Kidney epithelial cell (primary cell): ENCODE measurements at places on chromosomes 7 and 10.

GRCh38 chr7:100567751-100568175 is 5.9 kb downstream of the SAP25 start:
- no peak for DNase-seq

DNA sequence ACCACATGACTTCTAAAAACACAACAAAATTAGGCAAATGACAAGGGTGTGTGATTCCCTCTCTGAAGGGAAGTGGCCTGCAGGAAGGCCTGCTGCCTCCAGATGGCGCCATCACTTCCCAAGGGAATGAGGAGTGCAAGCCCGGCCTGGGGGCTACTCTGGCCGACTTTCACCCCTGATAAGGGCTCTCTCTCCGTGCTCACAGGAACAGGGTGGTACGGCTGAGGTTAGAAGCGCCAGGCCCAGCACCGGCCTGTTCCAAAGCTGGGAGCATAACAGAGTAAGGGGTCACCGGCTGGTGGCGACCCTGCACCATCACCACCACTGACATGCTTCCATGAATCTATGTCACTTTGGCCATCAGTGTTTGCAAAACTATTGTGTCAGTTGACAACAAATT is 13.1 kb downstream of the RBP3 start:
- DNase-seq, result no peak

DNA sequence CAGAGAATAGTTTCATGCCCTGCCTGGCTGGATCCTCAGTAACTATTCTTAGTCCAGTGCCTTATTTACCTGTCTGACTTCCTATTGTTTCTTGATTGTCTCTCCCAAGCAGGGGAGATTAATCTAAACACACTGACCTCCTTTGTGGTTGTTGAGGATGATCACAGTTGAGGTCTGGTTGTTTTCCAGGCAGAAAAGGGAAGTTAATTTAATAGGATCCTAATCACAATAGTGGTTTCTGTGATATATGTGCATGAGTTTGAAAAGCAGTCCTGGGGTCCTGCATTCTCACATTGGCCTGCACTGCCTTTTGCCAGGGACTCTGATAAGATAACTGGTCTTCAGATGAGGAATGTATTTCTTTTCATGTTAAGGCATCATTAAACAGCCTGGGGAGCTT is 130.1 kb downstream of the SND1 start:
- no peak for DNase-seq

GRCh38 chr10:71998840-71999194 is 34.6 kb downstream of the CHST3 start:
- DNase-seq, result peak; percentile 48

- no peak for DNase-seq
Observed at GRCh38 chr7:151175047-151175792, 7.7 kb upstream of the GBX1 start.

DNA sequence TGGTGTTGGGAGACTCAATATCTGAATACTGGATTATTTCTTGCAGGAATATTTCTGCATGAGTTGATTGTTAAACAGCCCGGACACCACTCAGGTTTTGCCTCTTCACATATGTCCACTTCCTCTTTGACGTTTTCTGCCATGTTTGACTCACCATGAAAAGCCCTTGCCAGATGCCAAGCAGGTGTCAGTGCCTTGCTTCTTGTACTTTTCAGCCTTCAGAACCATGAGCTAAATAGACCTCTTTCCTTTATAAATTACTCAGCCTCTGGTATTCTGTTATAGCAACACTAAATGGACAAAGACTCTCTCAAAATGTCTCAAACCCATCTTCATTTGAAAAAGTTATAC is 24.7 kb upstream of the MACC1 start:
- DNase-seq, result no peak

GRCh38 chr7:78499283-78499682 is 700.7 kb downstream of the PHTF2 start:
- no peak for DNase-seq

GRCh38 chr7:18667466-18667865 is 171.9 kb downstream of the HDAC9 start:
- DNase-seq, result peak; percentile 47

DNA sequence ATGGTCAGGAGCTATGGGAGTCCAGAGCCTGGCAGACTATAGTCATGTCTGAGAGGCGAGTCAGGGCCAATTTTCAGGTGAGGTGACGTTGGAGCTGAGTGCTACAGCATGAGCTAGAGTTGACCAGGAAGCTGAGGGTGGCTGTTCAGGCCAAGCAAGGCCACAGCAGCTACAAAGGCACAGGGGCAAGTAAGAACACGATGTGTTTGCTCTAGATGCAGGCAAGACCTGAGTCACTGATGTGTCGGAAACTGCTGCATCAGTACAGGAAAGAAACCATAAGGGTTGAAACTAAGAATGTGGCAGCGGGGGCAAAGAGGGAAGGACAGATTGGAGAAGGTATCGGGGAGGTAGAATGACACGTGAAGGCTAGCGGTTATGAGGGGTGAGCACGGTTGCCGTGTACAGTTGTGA is 11.8 kb upstream of the RRP12 start:
- no peak for DNase-seq

DNA sequence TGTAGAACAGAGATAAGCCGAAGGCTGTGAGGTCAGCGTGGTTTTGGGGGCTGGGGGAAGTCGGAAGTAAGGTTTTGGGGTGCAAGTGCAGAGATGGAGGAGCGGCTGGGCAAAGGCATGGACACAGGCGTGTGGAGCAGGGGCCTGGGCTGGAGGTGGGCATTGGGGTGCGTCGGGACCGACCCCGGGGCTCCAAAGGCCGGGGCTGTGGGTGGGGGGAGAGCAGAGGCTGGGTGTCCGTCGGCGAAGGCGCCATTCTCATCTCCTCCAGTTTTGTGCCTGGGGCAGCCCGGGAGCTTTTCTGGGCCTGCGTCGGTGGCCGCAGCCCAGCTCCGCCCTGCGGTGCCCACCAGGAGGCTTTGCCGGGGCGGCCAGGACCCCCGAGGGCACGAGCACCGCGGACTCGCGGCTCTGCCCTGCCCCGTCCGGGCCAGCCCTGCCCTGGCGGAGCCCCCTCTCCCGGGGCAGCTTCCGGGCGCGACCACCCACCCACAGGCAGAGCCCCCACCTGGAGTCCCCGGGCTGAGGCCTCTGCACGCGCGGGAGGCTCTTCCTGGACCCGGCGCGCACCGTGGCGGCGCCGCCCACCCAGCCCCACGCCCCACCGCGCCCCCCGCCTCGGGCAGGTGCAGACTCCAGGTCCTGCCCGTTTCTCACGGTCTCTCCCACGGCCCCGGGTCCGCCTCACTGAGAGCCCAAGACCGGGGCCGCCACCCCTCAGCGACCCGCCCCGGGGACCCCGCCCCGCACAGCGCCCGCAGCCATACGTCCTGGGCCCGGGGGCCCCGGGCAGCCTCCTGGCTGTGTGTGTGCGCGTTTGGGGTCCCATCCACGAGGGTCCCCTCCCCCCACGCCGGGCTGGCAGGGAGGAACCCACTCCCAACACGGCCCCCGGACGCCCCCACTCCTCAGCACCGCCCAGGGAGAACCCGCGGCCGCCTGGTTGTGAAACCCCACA is 7.7 kb upstream of the SCART1 start:
- DNase-seq, result no peak
